Psoas muscle (tissue), 8 donors: ENCODE measurements at places on chromosomes 11 and 22. TPM values are rescaled to one million over a fixed set of nuclear protein-coding genes. Genes with fewer than 3 reads are reported as not detected.

SEPTIN5 gene
- 3.7 TPM for polyA plus RNA-seq

DERL3 gene
- 1.1 TPM for polyA plus RNA-seq

OR8G5 gene
- polyA plus RNA-seq = not detected

MMP13 gene
- polyA plus RNA-seq = not detected

MUC2 gene
- not detected for polyA plus RNA-seq

PTGDR2 gene
- polyA plus RNA-seq = 1.2 TPM

MEN1 gene
- polyA plus RNA-seq = 12.9 TPM

TMX2 gene
- polyA plus RNA-seq = 192 TPM

PRG2 gene
- polyA plus RNA-seq = not detected

C1QTNF5 gene
- polyA plus RNA-seq = 4.7 TPM

DNA sequence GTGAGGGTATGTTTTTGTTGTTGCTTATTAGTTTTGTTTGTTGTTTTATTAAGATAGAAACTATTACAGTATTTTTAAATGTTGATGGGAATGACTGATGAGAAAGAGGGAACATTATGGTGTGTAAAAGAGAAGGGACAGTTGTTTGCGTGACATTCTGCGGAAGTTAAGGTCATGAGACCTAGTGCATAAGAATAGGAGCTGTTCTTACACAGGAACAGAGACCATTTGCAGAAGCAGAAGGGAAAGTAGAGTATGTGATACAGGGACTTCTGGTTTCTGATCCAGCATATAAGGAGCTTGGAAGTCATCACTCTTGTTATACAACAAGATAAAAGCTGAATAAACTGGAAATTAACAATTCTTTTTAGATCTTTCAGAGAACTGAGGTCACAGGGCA lies 299.2 kb upstream of the API5 start:
- no peak for DNase-seq

DNA sequence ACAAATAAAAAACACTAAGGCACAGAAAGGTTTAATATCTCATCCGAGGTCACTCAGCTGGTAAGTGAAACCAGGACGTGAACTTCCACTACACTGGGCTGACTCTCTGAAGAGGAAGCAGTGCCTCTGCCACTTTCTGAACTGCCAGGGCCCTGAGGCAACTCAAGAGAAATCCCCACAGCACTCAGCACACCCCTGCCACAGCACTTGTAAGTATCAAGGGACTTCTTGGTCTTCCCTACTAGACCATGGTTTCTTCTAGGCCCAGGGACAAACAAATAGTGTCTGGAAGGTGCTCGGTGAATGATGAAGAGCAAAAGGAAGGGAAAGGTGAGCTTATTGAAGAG lies 49.7 kb downstream of the RPL27A start:
- DNase-seq = no peak

DNA sequence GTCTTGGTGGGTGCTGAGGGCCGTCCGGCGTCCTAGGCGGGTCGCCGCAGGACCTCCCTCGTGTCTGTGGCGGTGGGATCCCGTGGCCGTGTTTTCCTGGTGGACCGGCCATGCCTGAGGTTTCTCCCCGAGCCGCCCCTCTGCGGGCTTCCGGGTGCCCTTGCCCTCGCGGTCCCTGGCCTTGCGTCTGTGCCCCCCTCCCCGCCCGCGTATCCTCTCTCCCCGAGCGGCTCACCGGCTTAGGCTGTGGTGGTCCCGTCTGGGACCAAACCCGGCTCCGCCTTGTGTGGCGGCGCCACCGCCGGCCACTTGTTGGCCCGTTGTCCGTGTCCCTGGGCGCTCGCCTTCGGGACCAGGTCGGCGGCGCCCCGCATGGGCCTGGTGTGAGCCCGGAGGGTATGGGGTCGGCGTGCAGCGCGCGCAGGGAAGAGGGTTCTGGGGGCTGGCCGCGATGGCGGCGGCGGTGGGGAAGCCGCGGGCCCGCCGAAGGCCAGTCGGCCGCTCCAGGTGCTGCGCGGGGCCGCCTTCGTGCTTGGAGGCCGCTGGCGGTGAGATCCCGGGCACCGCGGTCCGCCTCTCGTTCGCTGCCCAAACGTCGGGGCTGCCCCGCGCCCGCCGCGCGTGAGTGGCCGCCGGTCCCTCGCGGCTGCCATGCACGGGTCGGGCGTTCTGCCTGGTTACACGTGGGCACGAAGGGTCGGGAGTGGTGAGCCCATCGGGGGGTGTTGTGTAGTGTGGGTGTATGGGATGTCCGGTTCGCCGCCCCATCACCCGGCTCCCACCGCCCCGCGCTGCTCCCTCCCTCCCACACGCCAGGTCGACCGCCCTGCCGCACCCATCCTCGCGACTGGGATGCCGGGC lies 3899.1 kb upstream of the OR11H1 start:
- DNase-seq = no peak

DNA sequence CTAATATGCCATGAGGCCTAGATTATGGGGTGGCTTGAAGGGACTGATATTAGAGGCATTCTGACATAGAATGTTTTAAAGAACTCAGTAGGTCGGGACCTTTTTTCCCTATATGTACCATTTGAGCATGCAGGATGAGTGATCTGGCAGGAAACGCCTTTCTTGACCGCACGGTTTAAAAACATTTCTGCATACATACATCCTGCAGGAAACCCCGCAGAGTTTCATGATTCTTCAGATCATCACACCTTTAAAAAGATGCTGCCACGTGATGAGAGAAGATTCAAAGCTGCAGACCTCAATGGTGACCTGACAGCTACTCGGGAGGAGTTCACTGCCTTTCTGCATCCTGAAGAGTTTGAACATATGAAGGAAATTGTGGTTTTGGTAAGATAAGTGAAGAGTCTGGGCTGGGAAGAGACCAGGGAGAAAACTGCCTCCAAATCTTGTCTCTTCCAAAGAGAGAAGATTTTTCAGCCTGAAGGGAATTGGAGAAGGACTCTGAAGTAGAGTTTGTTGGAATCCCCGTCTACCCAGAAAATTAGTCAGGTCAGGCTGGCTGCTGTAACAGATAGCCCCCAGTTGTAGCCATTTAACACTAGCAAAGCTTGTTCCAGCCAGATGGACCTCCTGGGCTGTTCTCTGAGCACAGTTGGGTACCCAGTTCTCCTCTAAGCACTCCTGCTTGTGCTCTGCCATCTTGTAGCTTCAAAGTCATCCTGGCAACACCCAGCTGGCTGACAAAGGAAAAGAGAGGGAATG lies 7.4 kb downstream of the RCN1 start:
- no peak for DNase-seq

DNA sequence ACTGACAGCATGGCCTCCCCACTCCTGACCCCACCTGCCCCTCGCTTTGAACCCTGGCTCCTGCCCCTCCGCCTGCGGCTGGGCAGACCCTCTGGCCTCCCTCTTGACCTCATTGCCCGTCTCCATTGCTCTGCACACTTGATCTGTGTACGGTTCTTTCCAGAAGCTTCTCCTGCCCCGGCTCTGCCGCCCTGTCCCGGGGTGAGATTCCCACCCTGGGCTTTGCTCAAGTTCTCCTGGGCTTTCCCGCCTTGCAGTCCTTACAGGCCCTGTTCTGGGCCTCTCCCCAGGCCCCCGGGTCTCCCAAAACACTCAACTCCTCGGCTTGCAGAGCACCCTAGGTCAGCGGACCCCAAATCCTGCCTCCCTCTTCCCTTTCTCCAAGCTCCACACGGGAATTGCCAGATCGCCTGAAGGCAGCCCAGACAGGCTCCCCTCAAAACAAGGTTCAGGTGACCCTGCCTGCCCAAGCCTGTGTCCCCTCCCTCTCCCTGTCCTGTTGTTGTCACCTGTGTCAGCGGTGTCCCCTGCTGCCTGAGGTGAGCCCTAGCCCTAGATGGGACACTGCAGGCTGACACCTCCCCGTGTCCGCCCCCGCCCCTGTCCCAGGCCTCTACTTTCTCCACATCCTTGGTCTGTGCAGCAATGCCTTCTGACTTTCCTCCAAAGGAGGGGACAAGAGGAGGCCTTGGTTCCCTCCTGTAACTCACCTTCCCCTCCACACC lies 1.5 kb downstream of the GAL start:
- no peak for DNase-seq

DNA sequence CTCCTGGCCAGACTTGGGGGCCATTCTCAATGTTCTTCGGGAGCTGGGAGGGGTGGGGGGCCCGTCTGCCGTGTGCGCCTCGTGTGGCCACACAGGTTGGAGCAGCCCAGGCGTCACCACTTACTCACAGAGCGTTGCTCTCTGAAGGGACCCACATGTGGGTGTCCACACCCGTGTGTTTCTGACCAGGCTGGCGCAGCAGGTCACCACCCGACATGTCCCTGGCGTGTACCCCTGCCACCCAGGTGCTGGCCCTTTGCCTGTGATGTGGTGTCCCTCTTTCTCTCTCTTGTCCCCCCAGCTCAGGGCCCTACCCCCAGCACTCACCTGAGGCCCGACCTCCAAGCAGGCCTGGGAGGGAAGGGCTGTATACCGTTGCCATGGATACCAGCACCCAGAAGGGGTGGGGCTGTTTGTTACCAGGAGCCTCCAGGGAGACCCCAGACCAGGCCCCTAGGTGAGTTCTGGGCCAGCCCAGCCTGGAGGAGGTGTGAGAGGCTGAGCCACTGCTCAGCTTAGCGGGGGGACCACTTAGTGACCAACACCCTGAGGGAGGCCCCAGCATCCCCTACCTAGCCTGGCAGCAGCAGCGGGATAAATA lies 1.4 kb downstream of the LMNTD2 start:
- DNase-seq = no peak

- peak; percentile 85 for DNase-seq
Measured at GRCh38 chr11:75311858-75312288, 39.6 kb downstream of the ARRB1 start.

- DNase-seq = peak; percentile 96
Measured at GRCh38 chr22:27668828-27669797, 132.4 kb downstream of the MN1 start.

DNA sequence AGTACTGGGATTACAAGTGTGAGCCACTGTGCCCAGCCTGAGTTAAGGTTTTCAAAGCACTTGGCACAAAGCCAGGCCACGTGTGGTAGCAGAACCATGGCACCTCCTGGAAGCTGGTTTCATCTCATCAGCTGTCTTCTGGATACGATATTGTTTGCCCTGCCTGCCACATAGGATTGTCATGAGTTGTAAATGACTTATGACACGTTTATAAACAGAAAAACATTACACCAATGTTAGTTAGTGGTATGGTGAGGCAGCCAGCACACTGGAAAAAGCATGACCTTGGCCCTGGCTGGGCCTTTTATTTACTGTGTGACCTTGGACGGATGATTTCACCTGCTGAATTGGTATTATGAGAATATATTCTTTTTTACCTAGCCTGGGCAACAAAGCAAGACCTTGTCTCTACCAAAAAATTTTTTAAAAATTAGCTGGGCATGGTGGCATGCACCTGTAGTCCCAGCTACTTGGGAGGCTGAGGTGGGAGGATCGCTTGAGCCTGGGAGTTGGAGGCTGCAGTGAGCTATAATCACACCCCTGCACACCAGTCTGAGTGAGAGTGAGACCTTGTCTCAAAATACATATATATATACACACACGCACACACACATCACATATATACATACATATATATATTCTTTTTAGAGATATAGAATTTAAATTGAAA lies 24.0 kb upstream of the MYH9 start:
- no peak for DNase-seq

GRCh38 chr11:279966-280705 lies 1.9 kb downstream of the NLRP6 start:
- DNase-seq = peak; percentile 55

GRCh38 chr11:122642472-122642922 lies 13.0 kb upstream of the UBASH3B start:
- no peak for DNase-seq

DNA sequence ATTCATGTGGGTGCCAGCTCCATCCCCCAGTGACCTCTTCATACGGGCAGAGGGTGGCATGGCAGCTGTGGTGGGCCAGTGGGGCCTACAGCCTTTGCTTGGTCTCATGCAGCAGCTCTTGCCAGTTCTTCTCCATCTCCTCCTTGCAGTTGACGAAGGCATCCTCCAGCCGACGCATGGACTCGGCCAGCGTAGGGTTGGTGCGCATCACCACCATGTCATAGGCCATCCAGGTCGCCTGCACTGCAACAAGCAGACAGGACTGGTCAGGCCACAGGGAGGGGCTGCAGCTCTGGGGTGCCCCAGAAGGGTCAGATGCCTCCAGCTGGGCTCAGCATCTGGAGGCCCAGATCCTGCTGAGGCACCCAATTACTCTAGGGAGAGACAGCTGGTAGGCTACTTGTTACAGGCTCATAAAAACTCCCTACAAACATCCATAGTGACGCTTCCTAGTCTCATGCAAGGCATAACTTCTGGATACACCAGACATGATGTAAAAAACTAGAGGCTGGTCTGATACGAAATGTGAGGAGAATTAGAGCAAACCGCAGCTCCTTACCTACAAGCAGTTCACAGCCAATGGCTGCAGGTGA lies 5.6 kb downstream of the KLHDC7B start:
- DNase-seq = peak; percentile 11

DNA sequence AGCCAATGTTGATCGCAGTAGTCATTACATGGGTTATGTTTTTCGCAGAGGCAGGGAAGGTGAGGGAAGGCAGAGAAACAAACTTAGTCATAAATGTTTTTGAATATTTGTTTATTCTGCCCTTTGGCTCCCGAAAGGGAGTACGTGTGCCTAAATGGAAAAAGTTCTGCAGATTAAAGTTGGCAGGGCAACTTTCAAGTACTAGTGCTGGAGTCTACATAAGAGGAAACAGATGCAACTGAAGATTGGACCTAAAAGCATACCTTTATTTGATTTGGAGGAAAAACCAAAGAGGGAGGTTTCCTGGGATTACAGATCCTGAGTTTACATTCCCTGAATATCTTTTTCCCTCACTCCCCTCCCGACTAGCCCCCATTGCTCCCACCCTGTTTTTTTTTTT lies 5.7 kb downstream of the HSD17B12 start:
- DNase-seq = no peak

GRCh38 chr11:95487391-95487790 lies 256.4 kb upstream of the SESN3 start:
- DNase-seq = no peak

DNA sequence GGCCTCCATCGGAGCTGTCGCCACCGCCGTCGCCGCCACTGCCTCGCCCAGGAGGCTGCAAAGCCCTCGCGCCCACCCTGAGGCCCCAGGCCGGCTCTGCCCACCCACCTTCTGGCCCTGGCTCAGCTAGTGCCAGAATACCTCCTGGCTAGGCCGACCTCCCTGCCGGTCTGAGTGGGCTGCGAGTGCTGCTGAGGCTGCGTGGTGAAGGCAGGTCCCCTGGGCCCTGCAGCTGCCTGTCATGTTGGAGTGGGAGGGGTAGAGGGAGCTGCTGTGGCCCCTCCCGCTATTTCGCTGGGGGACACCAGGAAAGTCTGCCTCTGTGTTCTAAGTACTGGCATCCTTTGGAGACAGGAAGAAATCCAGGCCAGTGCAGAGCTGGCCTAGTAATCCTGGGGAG lies 34.2 kb downstream of the LRRC10B start:
- DNase-seq = no peak

DNA sequence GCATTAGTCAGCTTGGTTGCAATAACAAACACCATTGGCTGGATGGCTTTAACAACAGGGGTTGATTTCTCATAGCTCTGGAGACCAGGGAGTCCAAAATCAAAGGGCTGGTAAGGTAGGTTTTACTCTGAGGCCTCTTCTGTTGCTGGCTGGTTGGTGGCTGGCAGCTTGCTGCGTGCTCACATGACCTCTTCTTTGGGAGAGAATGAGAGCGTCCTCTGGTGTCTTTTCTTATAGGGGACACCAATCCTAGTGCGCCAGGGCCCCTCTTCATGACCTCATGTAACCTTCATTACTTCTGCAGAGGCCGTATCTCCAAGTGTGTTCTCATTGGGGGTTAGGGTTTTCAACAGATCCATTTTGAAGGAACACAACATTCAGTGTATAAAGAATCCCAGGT lies 1308.3 kb downstream of the TBC1D22A start:
- no peak for DNase-seq
